ENCODE measurements at places on chromosomes 2 and 18. TPM values are rescaled to one million over a fixed set of nuclear protein-coding genes. Genes with fewer than 3 reads are reported as not detected.

MROH2A gene
- total RNA-seq = 0.32 TPM

CCDC178 gene
- total RNA-seq = not detected

SERPINB5 gene
- 0.13 TPM for total RNA-seq

RFTN2 gene
- total RNA-seq = not detected

TMEM178A gene
- total RNA-seq = 0.10 TPM

KCNK3 gene
- 1.4 TPM for total RNA-seq
